ENCODE measurements at places on chromosomes 2 and 18.

- no peak for DNase-seq
These were observed 770.8 kb downstream of the DSC3 start for GRCh38 chr18:30271716-30272115.

DNA sequence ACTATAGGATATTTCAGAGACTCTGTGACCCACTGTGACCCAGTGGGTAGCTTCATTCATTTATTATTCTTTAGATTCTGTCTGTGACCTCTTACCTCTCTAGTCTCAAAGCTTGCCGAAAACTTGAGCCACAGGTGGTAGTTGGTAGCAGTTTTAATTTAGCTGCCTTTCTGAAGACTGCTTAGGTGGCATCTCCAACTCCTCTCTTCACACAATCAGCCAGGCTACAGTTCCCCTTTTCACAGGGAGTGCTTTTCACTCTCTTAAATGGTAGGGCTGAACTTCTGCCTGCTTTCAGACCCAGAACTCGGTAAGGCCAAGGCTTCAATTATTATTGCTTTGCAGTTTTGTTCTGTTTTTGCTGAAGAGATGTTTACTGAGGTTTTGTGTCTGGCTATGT is 349.6 kb downstream of the ARL6IP6 start:
- no peak for DNase-seq

DNA sequence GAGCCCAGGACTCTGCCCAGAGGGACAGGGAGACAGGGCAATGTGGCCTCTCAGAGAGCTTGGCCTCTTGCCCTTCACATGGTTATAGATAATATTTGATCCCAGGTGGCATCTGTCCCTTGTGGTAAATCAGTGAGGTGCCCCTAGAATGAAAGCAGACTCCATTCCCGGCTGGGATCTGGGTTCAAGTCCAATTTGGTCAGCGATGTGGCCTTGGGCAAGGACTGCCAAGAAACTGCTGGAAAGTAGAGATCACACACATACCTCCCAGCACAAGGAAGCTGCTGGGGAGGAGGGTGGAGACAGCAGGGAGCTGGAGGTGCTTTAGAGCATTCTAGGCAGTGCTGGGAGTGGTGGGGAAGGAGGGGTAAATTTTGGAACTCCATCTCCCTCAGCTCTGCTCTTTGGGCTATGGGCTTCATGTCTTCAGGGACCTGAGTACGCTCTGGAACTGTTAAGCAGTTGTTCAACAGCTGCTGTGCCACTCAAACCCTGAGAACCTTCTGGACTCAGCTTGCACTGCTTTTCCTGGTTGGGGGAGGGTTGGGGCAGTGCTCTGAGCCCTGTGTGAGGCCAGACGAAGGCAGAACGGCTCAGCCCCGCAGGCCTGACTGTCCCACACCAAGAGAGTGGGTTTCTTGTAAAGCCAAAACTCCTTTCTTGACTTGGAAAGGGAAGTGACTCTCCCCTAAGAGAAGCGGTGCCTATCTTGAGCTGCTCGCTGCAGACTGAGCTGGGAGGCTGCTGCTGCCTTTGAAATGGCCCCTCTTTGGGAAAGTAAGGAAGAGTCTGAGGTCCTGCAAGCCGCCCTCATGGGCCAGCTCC is 23.0 kb downstream of the INPP5D start:
- DNase-seq, result no peak

DNA sequence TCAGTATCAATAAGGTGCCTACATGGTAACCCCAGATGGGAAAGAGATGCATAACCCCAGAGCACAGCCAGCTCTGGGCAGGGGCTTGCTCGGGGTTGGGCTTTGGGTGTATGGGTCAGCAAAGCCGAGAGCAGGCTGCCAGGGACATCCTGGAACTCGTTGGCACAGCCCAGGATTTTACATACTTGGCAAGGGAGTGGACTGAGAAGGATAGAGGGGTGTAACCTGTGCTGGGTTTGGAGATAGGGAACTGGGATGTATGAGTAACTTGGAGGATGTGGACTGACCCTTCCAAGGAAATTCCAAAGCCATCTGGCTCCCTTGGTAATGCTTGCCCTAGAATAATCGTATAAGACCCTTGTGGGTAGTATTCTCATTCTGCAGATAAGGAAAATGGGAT is 44.2 kb downstream of the GPR39 start:
- DNase-seq, result no peak

DNA sequence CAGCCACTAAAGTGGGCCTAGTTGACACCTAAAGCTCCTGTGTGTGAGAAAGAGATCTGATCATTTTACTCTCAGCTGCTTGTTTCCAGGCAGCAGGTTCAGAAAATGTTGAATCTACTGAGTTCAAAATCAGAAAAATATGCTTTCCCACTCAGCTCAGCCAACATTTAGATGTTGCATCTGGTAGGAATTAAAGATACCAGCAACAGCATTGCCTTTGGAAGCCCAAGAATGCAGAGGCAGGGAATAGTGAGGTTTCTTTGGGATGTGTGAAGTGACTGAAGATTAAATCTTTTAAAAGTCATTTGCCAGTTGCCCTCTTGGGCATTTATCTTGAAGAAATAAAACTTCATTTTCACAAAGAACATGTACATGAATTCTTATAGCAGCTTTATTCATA is 33.9 kb upstream of the DOCK10 start:
- no peak for DNase-seq

Data from NCI-H2171 (cell line).